ENCODE measurements at places on chromosomes 3 and 15.

DNA sequence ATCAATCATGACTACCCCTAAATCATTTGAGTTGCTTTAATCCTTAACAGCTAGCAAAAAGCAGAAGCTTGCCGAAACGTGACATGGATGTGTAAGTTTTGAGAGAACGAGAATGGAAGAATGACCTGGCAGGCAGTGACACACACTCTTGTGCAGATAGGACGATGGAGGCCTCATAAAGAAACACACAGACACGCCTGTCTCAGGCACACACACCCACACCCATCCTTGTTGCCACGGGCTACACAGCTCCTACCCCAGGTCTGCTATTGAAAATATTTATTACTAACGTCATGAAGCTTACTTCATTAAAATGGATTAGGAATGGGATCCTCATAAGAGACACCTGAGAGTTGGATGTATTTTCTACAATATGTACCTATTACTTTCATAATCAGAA lies 8.5 kb downstream of the MYO5C start:
- DNase-seq, result no peak

DNA sequence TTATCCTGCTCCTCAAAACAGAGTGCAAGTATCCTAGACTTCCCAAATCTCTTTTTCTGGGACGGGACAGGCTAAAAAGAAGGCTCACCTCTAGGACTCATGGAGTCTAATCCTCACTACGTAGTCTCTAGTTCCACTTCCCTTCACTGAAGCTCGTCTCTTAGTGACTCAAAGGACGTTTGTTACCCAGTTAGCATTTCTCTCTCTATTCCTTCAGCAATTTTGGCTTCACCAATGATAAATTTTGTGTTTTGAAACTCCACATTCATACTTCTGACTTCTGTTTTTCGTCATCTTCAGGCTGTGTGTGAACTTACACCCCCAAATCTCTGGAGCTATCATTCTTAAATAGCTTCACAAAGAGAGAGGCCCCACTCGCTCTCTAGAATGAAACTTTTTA lies 627.1 kb downstream of the NAALADL2 start:
- DNase-seq, result no peak

DNA sequence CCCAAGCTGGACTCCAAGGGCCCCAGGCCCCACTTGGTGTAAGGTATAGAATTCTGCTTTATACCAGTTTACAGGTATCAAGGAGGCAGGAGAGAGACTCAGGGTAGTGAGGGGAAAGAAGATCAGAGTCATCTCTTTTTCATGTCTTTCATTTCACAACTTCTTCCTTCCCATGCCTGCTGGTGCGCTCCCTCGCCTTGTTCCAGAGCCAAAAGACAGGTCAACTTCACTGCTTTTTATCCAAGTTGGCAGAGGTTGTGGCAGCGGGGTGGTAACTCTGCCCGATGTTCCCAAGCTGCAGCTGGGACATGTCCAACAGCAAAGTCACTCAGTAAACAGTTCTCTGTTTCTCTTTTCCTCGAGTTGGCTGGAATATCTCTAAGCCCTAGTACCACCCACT lies 86.3 kb upstream of the TCF12 start:
- no peak for DNase-seq

GRCh38 chr3:31244929-31245817 lies 287.6 kb upstream of the STT3B start:
- no peak for DNase-seq

DNA sequence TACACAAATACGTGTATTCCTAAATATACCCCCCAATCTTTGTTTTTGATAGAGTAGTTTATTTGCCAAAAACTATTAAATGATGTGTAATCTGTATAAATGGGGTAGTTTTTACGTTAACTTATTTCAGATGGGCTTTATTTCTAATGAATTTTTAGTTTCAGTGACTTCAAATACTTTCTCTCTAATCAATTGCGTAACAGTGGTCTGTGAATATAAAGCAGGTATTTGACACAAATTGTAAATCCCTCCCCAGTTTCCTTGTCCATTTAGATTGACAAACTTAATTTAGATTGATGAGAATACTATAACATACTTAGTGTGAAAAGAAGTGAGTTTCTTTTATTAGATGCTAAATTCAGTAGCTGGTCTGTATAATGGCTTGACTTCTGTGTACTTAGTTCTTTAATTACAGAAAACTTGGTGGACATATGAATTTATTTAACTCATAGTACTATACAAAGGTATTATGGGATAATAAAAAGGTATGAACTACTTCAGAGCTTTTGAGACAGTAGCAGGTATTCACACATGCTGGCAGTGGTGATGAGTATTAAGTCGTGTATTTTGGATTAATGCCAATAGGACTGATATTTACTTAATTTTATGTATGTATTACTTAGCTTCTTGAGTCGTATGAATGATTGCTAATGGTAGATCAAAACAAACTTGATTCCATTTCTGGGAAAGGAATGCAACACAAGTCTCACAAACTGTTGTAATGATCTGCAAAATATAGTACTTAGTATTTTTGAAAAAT lies 81.6 kb downstream of the STT3B start:
- no peak for DNase-seq

All from activated naive CD8-positive, alpha-beta T cell treated with anti-CD3 and anti-CD28 coated beads, Interleukin-2, amount 10 ng/mL, durations not matched to agents 7 days and 5 days (primary cell).